ENCODE measurements at places on chromosomes 4 and X.

GRCh38 chrX:97389761-97390192, 506.1 kb downstream of the RPA4 start:
- no peak for DNase-seq

DNA sequence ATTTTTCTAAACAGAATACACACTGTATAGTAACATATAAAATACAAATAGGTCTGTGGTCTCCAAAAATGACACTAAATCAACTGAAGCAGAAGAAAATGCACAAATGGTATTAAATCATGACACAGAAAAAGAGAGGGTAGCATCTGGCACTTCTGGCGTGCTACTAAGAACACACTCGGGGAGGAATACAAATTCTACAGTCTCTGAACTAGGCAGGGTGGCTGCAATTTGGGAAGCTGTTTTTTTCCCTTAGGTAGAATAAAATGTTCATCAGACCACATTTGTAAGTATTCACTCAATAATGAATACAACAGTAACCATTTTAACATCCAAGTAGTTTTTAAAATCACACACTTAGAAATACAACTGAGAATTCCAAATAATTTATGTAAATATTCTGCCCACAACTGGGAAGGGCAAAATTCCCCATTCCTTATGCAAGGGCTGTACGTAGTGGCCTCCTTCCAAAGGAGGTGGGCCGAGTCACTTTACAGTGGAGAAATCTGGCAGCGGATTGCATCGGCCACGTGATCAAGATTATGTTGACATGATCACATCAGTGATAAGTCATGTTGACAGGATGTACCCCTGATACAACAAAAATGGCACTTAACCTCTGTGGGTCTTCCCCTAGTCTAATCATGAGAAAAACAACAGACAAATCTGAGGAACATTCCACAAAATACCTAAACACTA, 101.1 kb downstream of the TSPAN5 start:
- no peak for DNase-seq

GRCh38 chr4:42654631-42655268, 2.2 kb downstream of the ATP8A1 start:
- no peak for DNase-seq

DNA sequence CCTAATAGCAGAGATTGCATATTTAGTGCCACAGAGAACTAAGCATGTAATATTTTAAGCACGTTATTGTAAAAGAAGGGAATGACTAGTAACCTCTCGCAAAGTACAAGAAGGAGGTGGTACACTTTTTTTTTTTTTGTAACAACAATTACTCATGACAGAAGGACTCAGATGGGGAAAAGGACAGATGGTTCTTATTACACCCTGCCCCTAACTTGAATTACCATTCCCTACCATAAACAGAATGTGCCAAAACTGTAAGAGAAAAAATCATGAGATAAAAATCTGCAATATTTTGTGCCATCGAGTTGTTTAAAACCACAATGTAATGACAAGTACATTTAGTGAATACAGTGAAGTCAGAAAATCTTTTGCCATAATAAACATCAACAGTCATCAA, 33.0 kb upstream of the RAPGEF2 start:
- no peak for DNase-seq

- no peak for DNase-seq
Observed at GRCh38 chrX:85115252-85115651, 111.6 kb downstream of the APOOL start.

DNA sequence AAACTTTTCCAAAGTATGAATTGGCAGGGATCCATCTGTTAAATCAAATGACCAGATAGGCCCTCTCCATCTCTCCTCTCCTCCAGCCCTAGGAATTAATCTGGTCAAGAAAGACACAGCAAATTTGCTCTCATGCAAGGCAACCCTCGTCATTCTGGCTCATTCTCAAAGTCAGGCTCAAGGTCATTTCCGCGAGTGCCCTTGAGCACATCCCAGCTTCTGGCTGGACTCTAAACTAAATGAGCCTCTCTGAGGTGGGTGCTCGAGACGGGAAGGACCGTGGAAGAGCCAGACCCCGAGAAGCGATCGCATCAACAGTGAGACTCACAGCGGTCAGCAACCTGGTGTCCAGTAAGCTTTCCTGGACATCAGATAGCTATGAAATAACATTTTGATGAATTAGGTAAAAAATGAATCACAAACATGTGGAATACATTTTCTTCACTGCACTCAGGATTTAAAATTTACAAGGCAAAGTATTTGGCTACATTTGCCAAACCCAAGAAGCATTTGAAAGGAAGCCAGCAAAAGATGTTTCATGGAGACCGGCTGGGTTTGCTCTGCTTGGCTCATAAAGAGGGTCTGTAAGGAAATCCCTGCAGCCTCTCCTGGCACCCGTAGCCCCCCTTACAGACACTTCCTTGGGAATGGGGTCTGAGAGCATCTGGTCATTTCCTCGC, 121.0 kb downstream of the ENPP6 start:
- no peak for DNase-seq

GRCh38 chr4:164536814-164537213, 217.1 kb upstream of the SMIM31 start:
- no peak for DNase-seq

DNA sequence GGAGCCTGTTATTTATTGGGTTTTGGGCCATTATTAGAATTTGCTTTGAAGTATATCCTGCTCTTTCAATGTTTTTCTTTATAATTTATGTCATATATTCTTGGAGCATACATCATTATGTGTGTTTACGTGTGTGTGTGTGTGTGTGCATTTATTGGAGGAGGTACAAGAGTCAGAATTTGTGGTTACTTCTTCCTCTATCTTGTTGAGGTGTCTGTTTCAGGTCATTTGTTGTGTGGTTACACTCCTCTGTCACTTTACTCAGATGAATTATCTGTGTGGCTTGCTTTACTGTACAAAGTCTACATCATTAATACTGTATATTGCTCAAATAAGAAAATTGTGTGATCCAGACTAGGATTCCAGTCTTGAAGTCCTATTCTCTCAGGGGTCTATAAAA, 1957.4 kb upstream of the TENM3 start:
- no peak for DNase-seq

DNA sequence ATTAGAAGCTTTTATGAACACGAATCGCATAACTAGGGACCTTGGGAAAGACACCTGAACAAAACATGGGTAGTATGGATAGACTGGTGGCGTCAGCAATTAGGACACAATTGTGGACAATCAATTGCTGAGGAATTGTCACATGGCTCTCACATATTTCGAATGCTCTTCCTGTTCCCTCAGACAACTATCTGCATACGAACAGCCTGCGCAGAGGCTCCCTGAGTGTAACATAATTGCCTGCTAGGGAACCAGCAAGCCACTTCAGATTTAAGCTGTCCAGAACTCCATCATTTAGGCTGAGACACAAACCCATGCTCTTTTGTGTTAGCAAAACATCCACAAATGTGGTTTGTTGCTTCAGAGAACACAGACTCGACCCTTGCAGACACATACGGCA, 160.8 kb downstream of the MGST2 start:
- DNase-seq = no peak

- DNase-seq = no peak
Observed at GRCh38 chr4:159042097-159042605, 60.7 kb upstream of the RAPGEF2 start.

DNA sequence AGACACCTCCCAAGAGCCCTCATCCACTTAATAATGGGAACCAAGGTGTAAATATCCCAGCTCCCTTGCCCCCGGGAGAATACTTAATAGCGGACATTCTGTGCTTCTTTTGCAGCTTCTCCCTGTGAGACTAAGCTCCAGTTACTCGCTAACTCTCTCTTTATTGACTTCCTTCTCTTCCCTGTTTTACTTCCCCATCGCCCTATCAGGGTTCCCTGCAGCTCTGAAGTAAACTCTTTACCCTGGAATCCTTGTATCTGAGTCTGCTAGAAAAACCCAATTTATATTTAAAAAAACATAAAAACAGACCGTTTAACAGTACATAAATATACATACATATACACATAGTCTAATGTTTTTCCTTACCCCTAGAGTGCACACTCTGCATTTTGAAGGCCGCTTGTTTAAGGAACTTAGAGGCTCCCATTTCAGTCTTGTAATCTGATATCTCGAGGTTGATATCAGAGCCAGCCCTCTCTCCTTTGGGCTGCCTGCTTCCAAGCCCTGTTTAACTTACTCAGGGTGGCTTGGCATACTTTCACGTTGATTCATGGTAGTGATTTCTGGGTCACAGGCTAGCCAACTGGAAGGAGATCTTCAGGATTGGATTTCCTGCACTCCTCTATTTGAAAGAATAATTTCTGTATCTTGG, 177.4 kb upstream of the SCML1 start:
- no peak for DNase-seq

DNA sequence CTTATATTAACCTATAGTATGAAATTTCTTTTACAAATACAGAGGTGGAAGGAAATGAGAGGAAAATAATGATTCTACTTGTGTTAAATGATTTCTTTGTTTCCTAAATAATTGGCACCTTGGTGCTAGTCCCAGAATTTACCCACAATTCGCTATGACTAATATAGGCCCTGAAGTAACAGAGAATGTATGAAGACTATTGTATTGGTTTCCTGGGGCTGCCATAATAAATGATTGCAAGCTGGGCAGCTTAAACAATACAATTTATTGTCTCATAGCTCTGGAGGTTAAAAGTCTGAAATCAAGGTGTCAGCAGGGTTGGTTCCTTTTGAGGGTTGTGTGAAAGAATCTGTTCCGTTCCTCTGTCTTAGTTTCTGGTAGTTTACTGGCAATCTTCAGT, 74.8 kb upstream of the GPRIN3 start:
- DNase-seq = no peak

DNA sequence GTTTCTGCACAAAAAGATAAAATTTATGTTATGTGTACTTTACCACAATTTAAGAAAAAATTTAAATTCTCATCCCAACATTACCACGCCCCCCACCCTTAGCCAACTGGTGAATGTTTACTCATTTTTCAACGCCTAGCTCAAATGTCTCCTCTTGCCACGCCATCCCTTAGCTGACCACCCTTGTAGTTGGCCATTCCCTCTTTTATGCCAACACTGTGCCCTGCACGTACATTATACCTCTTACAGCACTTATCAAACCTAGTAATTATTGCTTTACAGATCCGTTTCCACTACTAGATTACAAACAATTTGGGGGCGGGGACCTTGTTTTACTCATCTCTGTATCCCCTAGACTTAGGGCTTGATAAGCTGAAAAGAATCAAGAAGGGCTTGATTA, 644 bp downstream of the ERCC6L start:
- DNase-seq = no peak

GRCh38 chr4:87018753-87019152, 83.9 kb downstream of the AFF1 start:
- DNase-seq = no peak

- no peak for DNase-seq
Observed at GRCh38 chr4:41678951-41679350, 69.6 kb downstream of the PHOX2B start.

- no peak for DNase-seq
Observed at GRCh38 chr4:26619784-26620183, 35.9 kb downstream of the TBC1D19 start.

GRCh38 chrX:13414006-13414647, 94.3 kb upstream of the ATXN3L start:
- DNase-seq = no peak

- no peak for DNase-seq
Observed at GRCh38 chrX:25968920-25969319, 169.2 kb upstream of the MAGEB18 start.

- no peak for DNase-seq
Observed at GRCh38 chrX:5775846-5776430, 452.7 kb downstream of the NLGN4X start.

DNA sequence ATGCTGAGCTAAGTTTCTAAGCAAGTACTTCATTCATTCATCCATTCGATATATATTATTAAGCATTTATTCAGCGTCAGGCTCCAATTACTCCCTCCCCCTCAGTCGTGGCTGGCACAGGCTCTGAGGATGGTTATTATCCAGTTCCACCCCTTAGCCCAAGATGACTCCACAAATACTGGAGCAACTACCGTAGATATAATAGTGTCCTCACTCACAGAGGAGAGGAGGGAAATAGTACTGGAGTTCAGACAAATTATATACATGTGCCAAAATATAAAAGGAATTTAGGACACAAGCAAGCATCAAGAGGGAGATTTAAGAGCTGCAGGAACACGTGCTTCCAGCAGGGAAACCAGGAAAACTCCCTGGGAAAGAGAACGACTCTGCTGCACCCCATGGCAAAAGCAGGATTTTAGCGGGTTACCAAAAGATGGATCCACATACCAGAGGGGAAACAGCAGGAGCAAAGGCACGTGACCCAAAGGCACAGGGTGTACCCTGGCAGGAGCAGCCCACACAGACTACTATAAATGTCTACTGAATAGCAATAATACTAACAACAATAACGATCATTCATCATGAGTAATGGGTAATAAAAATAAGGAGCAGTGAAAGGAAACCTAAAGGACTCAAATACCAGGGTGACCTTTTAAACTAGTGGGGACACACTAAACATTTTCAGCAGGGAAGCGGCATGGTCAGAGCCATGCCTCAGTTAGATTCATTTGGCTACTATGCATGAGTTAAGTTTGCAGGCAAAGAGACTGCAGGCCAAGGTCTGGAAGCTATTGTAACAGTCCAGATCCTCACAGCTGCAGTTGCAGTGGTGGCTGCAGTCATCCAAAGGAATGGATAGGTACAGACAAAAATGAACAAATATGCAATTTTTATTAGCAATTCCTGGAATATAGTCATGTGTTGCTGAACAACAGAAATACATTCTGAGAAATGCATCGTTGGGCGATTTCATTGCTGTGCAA, 153.7 kb downstream of the APBB2 start:
- DNase-seq = no peak

- DNase-seq = no peak
Observed at GRCh38 chr4:147969573-147970385, 237.9 kb downstream of the ARHGAP10 start.

DNA sequence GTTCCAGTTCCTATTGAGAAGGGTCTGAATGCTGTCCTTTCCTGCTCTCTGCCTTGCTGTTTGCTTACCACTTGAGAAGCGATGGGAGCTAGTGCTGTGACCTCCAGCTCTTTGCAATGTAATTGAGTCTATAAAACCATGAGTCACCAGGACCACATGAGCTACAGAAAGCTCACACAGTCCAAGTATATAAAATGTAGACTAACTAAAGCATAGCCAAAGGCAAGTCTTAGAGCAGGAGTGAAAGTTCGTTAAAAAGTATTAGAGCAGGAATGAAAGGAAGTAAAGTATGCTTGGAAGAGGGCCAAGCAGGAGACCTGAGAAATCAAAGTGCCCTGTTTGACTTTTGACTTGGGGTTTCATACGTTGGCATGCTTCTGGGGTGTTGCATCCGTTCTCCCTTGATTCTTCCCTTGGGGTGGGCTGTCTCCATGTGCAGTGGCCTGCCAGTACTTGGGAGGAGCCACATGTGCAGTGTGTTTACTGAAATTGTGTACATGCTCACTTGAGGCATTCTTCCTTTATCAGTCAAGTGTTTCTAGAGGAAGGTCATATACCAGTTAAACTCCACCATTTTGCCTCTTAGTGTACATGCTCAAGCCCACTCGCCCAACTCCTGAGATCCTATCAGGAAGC, 71.3 kb upstream of the KIT start:
- no peak for DNase-seq

GRCh38 chr4:164531336-164531735, 222.6 kb upstream of the SMIM31 start:
- DNase-seq = no peak

- no peak for DNase-seq
Observed at GRCh38 chrX:68061206-68061535, 372.1 kb downstream of the OPHN1 start.

GRCh38 chr4:122899682-122900081, 22.7 kb downstream of the NUDT6 start:
- no peak for DNase-seq

GRCh38 chrX:14243823-14244222, 214.1 kb upstream of the GEMIN8 start:
- DNase-seq = no peak

- no peak for DNase-seq
Observed at GRCh38 chr4:168864821-168865541, 145.1 kb downstream of the CBR4 start.
